ENCODE measurements at places on chromosomes 13 and 19.

- DNase-seq = no peak
These were observed 1220.9 kb downstream of the PCDH9 start for GRCh38 chr13:66009241-66009640.

DNA sequence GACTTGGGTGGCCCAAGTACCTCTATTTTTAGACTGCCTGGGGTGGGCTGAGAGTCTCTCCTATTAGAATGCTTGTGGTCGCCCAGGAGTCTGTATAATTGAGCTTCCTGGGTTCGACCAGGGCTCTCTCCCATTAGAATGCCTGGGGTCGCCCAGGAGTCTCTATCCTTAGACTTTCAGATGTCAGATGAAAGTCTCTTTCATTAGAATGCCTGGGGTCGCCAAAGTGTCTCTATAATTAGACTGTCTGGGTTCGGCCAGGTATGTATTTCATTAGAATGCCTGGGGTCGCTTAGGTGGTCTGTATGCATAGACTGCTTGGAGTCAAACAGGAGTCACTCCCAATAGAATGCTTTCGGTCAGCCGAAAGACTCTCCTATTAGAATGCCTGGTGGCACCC is 1471.7 kb downstream of the UQCRFS1 start:
- no peak for DNase-seq

GRCh38 chr19:29475469-29475868 is 50.3 kb upstream of the VSTM2B start:
- no peak for DNase-seq

GRCh38 chr13:47480121-47480520 is 521.0 kb downstream of the SUCLA2 start:
- DNase-seq = no peak

DNA sequence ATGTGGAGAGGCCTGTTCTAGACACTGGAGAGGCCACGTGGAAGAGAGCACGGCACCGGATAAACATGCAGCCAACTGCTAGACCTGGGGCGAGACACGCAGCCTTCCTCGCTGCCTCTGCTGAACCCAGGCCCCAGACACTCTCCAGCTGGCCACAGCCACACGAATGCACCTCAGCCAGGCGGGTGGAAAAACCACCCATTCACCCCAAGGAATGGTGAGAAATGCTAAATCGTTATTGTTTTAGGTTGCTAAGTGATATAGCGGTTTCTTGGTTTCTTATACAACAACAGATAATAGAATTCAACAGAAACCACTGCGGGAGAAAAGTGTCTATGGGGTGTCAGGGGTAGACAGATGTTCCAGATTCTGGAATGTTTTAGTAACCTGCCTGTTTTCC is 52.5 kb downstream of the STK24 start:
- no peak for DNase-seq

GRCh38 chr13:80359414-80359777 is 18.5 kb upstream of the SPRY2 start:
- DNase-seq = no peak

DNA sequence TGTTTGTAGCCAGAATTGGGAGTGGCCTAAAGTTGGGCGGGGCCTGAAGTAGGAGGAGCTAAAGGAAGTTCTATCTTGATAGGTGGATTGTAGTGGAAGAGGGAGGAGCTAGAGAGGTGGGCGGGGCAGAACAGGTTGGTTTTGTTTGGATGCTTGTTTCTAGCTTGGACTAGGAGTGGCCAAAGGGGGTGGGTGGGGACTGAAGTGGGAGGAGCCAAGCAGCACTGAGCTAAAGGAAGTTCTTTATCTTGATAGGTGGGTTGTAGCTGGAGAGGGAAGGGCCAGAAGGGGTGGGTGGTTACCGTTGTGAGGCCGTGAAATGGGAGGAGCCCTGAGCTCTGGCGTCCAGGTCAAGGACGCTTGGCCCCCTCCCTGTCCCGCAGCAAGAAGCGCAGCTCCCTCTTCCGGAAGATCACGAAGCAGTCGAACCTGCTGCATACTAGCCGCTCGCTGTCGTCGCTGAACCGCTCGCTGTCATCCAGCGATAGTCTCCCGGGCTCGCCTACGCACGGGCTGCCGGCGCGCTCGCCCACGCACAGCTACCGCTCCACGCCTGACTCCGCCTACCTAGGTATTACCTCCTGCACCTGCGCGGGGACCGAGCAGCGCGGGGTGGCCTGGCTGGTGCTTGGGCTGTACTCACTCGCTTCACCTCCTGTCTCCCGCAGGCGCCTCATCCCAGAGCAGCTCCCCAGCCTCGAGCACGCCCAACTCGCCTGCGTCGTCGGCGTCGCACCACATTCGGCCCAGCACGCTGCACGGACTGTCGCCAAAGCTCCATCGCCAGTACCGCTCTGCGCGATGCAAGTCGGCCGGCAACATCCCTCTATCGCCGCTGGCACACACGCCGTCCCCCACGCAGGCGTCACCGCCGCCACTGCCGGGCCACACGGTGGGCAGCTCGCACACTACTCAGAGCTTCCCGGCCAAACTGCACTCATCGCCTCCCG is 8.0 kb downstream of the DNASE2 start:
- peak; percentile 43 for DNase-seq

DNA sequence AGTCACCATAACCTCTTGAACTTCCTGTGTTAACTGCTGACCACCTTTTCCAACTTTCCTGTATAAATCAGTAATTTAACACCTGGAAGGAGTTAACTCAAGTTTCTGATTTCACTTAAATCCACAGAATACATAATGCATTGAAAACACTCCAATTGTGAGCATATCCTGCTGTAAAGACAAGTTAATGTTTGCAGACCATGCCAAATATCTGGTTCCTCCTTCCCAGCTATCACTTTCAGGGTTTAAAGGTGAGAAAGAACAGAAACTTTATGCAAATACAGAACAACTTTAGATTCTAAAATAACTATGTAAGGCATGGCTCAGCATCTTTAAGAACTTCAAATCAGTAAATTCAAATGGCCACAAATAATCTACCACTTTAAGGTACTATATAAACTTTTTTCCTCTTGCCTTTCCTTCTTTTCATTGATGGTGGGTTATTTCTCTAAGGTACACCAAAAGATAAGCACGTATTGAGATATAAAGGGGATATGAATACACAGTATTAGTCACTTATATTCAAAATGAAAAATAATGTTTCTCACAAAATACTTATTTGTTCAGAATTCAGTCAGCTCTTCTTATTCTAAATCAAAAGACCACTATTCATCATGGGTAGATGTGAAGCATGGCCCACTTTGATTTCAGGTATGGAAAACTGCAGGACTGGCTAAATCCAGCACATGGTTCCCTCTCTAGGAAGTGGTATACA is 6.6 kb upstream of the TPTE2 start:
- DNase-seq = no peak

DNA sequence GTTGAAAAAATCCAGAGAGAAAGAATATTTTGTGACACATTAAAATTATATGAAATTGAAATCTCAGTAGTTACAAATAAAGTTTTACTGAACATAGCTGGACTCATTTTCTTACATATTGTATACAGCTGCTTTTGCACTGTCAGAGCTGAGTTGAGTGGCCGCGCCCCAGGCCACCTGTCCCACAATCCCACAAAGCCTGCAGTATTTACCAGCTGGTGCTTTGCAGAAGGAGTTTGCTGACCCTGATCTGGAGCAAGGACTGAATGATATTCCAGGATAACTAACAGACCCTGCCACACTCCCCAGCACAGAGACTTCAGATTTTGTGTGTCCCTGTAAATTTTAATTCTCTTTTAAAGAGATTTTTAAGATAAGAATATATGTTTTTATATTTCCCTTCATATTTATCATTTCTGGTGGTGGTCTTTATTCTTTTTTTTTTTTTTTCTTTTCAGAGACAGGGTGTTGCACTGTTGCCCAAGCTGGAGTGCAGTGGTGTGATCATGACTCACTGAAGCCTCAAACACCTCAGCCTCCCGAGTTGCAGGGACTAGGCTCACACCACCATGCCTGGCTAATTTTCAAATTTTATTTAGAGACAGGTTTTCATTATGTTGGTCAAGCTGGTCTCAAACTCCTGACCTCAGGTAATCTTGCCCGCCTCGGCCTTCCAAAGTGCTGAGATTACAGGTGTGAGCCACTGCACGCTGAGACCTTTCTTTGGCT is 48.5 kb downstream of the TDRD12 start:
- DNase-seq = no peak

DNA sequence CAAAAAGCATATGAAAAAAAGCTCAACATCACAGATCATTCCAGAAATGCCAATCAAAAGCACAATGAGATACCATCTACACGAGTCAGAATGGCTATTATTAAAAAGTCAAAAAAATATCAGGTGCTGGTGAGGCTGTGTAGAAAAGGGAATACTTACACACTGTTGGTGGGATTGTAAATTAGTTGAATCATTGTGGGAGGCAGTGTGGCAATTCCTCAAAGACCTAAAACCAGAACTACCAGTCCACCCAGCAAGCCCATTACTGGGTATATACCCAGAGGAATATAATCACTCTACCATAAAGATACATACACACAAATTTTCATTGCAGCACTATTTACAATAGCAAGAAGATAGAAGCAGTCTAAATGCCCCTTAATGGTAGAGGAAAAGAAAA is 529.9 kb downstream of the SLITRK1 start:
- DNase-seq = no peak

DNA sequence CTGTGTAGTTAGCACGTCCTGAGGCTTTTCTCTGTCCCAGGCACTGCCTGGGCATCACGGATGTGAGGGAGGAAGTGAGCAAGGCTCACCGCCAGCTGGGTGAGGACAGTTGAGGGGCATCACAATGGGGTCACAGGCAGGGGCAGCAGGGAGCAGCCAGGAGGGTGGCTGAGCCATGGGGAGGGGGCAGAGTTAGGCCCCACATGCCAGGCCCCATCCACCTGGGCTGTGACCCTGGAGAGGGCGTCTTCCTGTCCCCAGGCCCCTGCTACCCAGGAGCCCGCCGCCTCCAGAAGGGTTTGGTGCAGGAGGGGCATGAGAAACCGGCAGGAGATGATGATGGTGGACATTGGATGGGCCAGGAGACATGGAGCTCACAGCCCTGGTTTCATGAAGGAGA is 56.8 kb upstream of the F7 start:
- no peak for DNase-seq

GRCh38 chr19:16627928-16628182 is 149 bp downstream of the MED26 start:
- no peak for DNase-seq

- DNase-seq = no peak
These were observed 257.1 kb downstream of the MTUS2 start for GRCh38 chr13:29077051-29077813.

DNA sequence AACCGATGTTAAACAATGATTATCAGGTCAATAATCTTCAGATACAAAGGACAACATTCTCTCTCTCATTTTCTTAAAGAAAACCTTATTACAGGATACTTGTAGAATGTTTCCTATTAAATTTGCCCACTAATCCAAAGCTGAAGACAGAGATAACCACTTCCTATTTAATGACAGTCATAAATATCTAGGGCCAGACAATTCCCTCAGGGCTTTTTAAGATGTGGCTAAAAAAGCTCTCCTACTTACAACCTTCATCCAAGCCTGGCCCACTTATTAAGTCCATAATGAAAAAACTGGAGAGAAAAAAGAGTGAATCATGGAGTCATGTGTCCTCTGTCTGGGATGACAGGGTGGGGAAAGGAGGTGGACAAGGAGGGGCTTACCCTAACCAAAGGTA is 235.9 kb downstream of the KLF12 start:
- DNase-seq = no peak

DNA sequence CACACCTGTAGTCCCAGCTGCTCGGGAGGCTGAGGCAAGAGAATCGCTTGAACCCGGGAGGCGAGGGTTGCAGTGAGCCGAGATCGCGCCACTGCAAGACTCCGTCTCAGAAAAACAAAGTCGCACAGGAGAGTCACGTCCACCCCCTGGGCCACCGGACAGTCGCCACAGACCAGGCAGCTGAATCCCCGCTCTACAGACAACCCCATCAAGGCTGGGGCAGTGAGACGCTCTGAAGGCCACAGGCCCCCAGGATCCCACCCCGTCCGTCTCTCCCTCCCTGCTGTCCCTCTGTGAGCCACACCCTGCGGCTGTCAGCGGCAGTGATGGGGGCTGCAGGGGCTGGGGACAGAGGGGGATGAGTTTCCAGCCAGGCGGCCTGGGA is 15.5 kb upstream of the PTBP1 start:
- no peak for DNase-seq

DNA sequence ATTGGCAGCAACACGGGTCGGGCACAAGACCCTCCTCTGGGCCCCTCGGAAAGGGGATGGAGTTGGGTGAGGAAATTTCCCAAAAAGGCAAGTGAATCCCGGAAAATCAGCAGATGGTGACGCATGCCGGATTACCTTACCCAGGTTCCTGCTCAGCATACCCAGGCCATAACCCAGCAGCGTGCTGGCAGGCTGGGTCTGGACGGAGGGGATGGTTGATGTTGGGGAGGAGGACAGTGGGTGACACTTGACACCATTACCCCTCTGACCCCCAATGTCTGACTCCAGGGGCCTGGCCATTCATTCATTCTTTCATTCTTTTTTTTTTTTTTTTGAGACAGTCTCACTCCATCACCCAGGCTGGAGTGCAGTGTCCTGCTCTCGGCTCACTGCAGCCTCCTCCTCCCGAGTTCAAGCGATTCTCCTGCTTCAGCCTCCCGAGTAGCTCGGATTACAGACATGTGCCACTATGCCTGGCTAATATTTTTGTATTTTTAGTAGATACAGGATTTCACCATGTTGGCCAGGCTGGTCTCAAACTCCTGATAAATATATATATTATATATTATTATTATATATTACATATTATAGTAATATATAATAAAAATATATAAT is 799 bp downstream of the PVR start:
- DNase-seq = no peak

DNA sequence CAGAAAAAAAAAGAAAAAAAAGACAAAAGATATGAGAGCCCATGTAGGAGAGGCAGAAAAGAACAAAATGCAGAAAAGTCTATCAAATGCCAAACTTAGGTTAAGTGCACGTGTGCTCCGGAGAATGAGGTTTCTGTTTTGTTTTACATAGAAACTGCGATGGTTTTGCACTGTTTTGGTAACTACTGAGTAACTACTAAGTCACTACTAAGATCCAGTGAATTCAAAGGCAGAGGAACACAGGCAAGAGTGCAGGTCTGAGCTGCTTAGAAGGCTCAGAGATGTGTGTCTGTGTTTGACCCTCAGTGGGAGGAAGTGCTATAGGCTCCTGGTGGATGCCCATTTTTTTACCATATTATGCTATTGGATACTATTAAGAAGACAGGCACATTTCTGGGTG is 299.3 kb downstream of the NDFIP2 start:
- DNase-seq = no peak

GRCh38 chr13:103130681-103131210 is 64.5 kb upstream of the SLC10A2 start:
- DNase-seq = no peak

- DNase-seq = no peak
These were observed 12.3 kb downstream of the ATP7B start for GRCh38 chr13:51998723-51999509.

GRCh38 chr19:6475321-6476108 is 6.1 kb downstream of the DENND1C start:
- DNase-seq = no peak
